ENCODE measurements at places on chromosomes 1 and 21.
A peak's percentile ranks its signal among the peaks of the same experiment; 100 is the strongest.

GRCh38 chr1:42733415-42734200, 6.4 kb downstream of the CLDN19 start:
- no peak for DNase-seq

- DNase-seq: no peak
These were observed 126.9 kb downstream of the ESRRG start for GRCh38 chr1:216596281-216596862.

DNA sequence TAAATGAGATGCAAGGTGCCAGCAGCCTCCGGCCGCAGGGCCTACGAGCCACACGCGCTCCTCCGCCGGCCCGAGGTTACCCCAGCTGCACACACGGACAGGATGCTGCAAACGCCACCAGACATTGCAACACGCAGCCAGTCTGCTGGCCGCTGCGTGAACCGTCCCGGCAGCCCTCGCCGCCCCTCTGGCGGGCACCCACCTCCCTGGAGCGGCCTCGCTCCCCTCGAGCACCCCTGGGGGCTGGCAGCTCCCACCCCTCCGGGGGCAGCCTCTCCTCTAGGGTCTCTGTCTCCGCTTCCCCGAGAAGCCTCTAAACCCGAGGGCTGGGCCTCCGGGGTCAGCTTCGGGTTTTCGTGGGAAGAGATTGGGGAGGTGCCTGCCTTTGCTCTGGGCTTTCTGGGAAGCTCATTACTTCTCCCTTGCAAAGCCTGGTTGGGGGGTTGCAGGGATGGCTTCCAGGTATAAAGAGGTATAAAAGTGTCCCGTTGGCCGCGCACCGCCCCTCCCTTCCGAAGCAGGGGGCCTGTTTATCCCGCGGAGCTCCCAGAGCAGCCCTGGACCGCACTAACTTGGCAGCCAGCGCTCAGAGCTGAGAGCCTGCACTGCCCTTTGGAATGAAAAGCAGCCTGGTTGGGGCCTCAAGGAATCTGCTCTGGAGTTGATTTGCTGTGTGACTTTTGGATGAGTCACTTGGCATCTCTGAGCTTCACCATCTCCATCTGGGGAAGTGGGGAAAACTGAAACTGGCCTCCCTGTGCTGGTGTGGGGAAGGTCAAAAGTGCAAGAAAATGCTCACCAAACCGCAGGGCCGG, 21.8 kb downstream of the DHRS3 start:
- DNase-seq: no peak

DNA sequence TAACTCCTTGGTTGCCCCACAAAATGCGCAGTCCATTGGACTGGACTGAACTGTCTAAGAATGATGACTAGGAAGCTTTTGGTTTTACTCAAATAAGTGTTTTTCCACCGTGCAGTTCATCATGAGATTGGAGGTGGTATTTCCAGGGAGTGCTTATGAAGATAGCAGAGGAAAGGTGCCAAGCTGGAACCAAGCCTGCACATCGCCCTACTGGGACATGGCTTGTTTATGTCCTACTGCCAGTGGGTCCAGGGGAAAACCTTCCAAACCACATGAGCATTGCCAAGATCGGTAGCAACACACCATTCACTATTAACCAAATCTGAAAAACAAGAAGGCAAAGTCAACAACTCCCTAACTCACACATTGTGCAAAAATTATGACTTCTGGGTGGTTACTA, 54.7 kb upstream of the DSCAM start:
- no peak for DNase-seq

DNA sequence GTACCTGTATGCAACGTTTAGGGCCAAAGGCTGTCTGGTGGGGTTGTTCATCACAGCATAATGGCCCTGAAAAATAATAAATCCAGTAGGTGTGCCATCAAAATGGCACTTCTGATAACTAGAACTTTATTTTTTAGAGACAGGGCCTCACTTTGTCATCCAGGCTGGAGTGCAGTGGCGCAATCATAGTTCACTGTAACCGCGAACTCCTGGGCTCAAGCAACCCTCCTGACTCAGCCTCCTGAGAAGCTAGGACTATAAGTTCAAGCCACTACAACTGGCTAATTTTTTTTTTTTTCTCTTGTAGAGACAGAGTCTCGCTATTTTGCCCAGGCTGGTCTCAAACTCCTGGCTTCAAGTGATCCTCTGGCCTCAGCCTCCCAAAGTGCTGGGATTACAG, 4.7 kb downstream of the SNAPIN start:
- no peak for DNase-seq

GRCh38 chr1:180961622-180962021, 48.9 kb downstream of the KIAA1614 start:
- no peak for DNase-seq

GRCh38 chr1:175839779-175840669, 96.6 kb upstream of the TNR start:
- DNase-seq: no peak

GRCh38 chr1:217494767-217495166, 136.1 kb downstream of the GPATCH2 start:
- no peak for DNase-seq

- DNase-seq: no peak
These were observed 69.1 kb upstream of the ABCG1 start for GRCh38 chr21:42149656-42150473.

GRCh38 chr1:182861994-182862393, 22.8 kb downstream of the DHX9 start:
- DNase-seq: no peak

DNA sequence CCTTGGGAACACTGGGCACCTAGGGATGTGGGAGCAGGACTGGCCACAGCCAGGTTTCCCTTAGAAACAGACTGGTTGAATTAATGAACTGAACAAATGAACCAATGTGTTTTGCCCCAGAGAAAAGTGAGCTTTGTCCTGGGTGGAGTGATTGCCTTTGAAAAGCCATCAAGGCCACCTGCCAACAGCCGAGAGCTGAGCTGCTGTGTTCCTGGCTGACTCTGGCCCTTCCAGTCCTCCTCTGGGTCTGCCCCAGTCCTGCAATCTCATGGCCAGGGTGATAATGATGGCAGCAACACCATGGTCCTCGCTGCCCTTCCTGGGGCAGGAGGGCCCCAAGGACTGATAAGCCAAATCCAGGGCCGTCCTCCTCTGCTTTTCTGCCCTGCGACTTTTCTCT, 18.2 kb upstream of the GJA9 start:
- DNase-seq: no peak

GRCh38 chr1:5351366-5351765, 640.9 kb downstream of the NPHP4 start:
- no peak for DNase-seq

DNA sequence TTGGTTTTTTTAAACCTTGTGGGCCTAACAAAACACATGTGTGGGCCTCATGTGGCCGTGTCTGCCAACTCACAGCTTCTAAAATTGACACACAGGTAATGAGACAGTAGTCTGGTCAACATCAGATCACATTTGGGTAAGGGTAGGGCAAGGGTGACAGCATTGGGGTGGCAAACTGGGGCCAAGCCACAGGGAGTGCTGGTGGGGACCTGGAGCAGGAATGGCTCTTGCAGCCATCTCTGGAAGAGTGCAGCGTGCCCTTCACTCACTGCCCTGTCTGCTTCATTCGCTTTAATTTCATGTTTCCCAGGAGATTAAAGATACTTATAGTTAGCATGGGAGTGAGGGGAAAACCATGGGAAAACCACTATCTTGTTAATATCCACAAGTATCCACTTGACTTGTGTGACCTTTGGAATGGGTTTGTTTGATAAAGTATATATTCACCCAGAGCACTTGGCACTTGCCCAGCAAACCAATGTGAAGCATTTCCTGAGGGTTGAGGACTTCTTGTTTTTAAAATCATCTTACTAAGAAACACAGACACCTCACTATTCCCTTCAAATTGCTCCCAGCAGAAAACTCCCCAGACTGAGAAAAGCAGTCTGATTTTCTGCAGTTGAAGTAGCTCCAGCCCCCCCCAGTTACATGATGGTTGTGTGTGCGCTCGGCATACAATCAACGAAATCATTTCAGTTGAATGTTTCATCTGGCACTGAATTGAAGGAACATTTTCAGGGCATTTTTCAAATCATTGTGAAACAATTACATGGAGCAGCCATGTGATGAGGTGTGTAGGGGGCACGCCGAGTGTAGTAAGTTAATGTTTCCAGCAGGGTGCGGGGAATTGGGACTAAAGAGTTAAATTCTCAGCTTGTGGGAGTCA, 175.7 kb downstream of the VPS13D start:
- DNase-seq: no peak

- no peak for DNase-seq
These were observed 30.4 kb upstream of the ZFYVE9 start for GRCh38 chr1:52111492-52111891.

DNA sequence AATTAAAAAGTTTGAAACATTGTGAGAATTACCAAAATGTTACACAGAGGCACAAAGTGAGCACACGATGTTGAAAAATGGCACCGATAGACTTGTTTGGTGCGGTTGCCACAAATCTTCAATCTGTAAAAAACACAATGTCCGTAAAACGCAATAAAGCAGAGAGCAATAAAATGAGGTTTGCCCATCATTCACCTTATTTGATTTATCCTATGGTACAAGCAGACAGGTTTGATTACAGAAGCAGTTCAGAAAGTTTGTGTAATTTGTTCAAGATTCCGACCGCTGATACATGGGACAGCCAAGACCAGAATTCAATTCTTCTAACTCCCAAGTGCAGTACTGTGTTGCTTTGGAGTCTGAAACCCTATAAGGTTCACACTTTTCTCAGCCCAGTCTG, 318.3 kb upstream of the PROX1 start:
- no peak for DNase-seq

DNA sequence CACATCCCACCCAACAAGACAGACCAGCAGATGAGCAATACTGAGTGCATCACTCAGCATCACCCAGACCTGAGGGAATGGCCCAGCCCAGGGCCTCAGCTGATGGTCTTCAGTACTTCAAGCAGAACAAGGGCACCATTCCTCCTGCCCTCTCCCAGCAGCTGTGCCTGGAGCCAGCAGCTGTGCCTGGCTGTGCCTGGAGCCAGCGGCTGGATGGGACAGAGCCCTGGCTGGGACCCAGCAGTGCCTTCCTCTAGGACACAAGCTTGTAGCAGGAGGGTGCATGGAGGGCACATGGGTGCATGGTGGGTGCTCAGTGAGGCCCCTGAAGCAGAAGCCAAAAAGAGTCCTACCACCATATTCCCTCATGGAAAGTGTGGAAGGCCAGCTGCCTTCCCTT, 583.8 kb downstream of the NPHP4 start:
- DNase-seq: no peak

- no peak for DNase-seq
These were observed 8.4 kb upstream of the PIGR start for GRCh38 chr1:206954459-206955342.

GRCh38 chr1:1239614-1240347, 6.7 kb downstream of the C1QTNF12 start:
- DNase-seq: no peak

DNA sequence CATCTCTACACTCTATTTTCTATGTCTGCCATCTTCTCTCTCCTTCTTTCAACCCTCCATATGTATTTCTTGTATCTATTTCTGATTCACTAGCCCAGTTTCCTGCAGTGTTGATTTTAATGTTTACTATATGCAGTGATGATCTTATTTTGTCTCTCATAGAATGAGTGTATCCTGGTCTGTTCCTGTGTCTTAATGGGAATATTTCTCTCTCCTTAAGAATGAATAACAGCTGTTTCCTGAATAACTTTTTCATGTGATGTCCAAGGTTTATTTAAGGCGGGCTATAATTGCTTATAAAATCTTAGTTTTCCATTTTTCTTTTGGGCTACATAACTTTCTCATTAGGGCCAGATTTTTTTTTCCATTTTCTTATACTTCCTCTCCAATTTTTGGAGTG, 144.5 kb downstream of the C1orf21 start:
- DNase-seq: no peak

GRCh38 chr1:226884966-226885820, 14.8 kb downstream of the PSEN2 start:
- DNase-seq: no peak

GRCh38 chr1:155650231-155650757, 38.3 kb downstream of the YY1AP1 start:
- no peak for DNase-seq

DNA sequence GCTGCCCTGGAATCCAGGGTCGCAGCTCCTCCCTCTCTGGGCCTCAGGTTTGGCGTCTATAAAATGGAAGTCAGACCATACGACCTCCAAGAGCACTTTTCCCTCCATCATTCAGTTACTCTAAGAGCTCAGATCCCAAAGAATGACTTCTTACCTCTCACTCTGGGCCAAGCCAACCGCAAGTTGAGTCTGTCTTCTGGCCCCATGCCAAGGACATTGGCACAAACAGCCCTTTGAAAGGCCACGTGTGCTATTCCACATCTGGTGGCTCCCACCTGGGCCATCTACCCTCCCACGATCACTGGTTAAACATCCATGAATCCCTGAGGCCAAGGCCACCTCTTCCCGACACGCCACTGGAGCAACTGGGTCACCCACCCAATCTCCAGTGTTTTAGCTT, 12.4 kb downstream of the SLC2A7 start:
- no peak for DNase-seq

DNA sequence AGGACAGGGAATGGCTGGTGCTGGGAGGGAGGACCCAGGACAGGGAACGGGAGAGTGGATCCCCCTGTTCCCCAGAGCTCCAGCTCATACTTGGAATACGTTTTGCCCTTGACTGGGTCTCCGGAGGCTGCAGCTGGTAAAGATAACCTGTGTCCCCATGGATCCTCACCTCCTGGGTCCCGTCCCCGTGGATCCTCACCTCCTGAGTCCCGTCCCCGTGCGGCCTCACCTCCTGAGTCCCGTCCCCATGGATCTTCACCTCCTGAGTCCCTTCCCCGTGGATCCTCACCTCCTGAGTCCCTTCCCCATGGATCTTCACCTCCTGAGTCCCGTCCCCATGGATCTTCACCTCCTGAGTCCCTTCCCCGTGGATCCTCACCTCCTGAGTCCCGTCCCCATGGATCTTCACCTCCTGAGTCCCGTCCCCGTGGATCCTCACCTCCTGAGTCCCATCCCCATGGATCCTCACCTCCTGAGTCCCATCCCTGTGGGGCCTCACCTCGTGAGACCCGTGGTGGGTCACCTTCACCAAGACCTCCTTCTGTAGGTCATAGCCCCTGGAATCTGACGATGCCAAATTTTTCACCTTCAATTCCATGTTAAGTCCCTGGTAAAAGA, 61.4 kb downstream of the SCCPDH start:
- DNase-seq: peak; percentile 94

DNA sequence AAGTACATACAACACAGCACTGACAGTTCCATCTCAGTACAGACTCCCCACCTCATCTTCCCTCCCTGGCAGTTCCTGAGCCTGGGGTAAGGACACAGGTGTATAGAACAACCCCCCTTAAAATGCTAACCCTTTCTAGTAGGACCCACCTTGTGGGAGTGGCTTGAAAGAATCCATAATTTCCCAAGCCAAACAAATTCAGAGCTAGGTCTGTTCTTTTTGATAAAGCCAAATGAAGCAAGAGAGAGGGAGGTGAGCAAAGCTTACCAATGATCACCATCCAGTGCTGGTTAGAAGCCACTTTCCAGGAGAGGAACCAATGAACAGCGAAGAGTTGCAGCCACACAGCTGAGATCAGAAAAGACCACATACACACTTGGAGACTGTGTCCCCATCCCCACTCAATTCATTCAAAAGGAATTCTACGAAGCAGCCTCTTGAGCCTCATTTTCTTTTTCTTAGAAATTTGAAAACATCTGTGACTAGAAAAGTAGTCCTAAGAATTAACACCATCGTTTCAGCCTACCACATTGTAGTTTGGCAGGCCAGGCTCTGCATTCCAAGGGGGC, 9.2 kb downstream of the UBE2Q1 start:
- DNase-seq: no peak

- DNase-seq: no peak
These were observed 8.7 kb downstream of the TACSTD2 start for GRCh38 chr1:58568271-58568860.
